Breast epithelium (tissue), 4 donors: ENCODE measurements at places on chromosomes 5 and 9.

- H3K36me3 ChIP-seq, result no peaks in the 10 kb centered on the region
- no peaks in the 10 kb centered on the region for H3K27me3 ChIP-seq
- H3K4me3 ChIP-seq, result peak overlapping the region; percentile 55
- no peaks in the 10 kb centered on the region for H3K4me1 ChIP-seq
- peak; percentile 31 for DNase-seq
- peak overlapping the region; percentile 82 for H3K27ac ChIP-seq
Measured at GRCh38 chr5:100900796-100901781, 2.0 kb downstream of the ST8SIA4 start.

GRCh38 chr9:101636247-101636646 lies 41.5 kb upstream of the PPP3R2 start:
- no peak overlapping the region for H3K4me3 ChIP-seq
- H3K27ac ChIP-seq, result no peak overlapping the region
- no peaks in the 10 kb centered on the region for H3K36me3 ChIP-seq
- H3K27me3 ChIP-seq, result no peaks in the 10 kb centered on the region
- DNase-seq, result no peak
- no peaks in the 10 kb centered on the region for H3K4me1 ChIP-seq

DNA sequence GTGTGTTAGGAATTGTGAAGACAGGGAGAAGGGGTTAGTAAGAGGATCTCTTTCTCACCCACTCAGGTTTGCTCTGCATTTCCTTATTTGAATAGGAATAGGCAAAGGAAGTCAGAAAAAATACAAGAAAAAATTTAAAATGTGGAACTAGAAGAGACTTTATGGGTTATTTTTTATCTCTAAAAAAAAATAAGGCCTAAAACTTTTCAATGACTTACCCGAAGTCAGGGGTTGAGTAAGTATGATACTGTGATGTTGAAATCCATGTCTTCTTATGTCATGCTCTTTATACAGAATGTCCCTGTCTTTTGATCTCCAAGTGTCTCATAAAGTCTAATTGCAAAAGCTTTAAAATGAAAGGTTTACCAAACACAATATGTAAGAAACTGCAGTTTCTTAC lies 148.3 kb upstream of the PIK3R1 start:
- peak overlapping the region; percentile 20 for H3K27ac ChIP-seq
- H3K36me3 ChIP-seq, result no peaks in the 10 kb centered on the region
- H3K27me3 ChIP-seq, result no peaks in the 10 kb centered on the region
- no peak overlapping the region for H3K4me3 ChIP-seq
- no peak for DNase-seq

GRCh38 chr5:122906768-122907167 lies 61.4 kb downstream of the SNX24 start:
- H3K27me3 ChIP-seq, result no peaks in the 10 kb centered on the region
- no peaks in the 10 kb centered on the region for H3K36me3 ChIP-seq
- no peaks in the 10 kb centered on the region for H3K4me1 ChIP-seq
- no peak for DNase-seq
- no peak overlapping the region for H3K4me3 ChIP-seq
- no peak overlapping the region for H3K27ac ChIP-seq

GRCh38 chr9:100590481-100590880 lies 12.6 kb downstream of the CAVIN4 start:
- no peaks in the 10 kb centered on the region for H3K4me1 ChIP-seq
- no peaks in the 10 kb centered on the region for H3K36me3 ChIP-seq
- H3K27ac ChIP-seq, result no peak overlapping the region
- no peaks in the 10 kb centered on the region for H3K27me3 ChIP-seq
- DNase-seq, result no peak

DNA sequence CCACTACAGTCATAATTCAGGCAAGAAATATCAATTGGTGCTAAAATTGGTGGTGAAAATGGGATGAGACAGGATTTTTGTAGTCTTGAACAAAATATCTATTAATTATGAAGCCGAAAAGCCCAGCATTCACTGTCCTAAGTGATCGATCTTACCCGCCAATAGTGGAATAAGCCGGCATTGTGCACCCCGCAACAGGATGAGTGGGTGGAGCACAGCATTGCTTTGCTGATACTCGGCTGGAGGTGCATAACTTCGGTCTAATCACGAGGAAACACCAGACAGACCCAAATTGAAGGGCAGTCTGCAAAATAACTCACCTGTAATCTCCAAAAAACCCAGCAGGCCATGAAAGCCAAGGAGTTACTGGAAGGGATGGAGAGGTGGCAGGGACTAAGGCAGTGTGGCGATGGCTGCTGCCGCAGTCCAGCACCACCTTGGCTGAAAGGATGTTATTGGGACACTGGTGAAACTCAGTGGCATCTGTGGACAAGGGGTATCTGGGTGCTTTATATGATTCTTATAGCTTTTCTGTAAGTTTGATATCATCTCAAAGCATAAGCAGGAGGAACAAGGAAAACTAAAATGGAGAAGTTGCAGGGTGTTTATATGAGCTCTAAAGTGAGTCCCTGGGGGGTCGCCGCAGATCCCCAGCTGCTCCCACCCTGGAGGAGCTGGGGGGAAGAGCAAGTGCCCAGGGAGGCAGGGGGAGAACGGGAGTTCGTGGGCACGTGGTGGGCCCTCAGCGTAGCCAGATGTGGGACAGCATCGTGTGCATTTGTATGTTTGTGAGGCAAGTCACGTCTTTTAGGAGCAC lies 45.2 kb downstream of the AHRR start:
- no peaks in the 10 kb centered on the region for H3K36me3 ChIP-seq
- H3K27me3 ChIP-seq, result no peaks in the 10 kb centered on the region
- no peak overlapping the region for H3K4me3 ChIP-seq
- peak; percentile 3 for DNase-seq

DNA sequence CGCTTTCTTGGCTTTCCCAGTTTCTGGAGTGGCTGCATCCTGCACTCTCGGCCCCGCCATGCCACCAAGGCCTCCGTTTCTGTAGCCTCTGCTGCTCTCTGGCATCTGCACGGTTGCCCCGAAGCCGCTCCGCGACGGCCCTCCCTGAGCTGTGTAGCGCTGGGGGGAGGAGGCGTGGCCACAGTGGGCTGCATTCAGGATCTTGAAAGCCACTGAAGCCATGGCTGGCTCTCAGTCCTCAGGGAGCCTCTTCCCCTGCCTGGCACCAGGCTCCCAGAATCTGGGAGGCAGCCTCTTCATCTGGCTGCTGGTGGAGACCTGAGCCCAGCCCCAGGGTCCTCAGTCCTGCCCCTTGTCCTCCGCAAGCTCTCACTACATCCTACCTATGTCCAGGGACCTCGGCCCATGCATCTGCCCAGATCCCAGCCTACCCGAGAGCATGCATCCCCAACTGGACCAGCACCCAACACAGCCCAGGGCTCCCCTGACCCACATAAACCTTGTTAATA lies 25.1 kb downstream of the PAEP start:
- H3K27ac ChIP-seq, result no peak overlapping the region
- peaks cover 22% of the 10 kb centered on the region for H3K27me3 ChIP-seq
- no peaks in the 10 kb centered on the region for H3K36me3 ChIP-seq
- no peak for DNase-seq

DNA sequence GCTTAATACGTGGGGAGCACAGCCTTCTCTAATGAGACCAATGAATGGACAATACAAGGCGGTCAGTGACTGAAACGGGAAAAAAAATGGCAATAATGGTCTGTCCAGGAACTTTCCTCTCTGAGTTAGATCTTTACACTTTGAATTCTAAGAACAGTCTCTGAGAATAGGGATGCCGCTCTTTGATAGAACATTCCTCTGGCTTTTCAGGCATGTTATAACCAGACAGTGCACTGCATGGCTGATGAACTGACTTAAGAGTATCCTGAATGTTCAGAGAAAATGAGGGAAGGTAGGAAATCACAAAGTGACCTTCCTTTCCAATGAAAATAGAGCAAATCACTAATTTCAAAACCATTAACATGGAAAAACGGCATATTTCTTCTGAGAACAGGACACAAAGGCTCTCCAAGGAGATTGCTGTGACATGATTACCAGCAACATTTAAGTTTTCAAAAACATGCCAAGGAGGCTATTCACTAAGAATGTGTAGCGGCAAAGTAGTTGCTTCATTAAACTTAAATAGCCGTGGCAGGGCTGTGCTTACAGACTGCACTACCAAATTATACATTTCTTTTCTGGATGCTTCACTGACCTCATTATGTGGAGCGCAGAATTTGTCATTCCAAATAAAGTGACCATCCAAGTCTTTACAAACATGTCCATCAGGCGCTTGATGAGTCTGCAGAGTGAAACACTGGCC lies 105.9 kb downstream of the MARCHF3 start:
- H3K27ac ChIP-seq, result no peak overlapping the region
- H3K27me3 ChIP-seq, result no peaks in the 10 kb centered on the region
- no peaks in the 10 kb centered on the region for H3K36me3 ChIP-seq
- no peak for DNase-seq
- H3K4me1 ChIP-seq, result no peaks in the 10 kb centered on the region

DNA sequence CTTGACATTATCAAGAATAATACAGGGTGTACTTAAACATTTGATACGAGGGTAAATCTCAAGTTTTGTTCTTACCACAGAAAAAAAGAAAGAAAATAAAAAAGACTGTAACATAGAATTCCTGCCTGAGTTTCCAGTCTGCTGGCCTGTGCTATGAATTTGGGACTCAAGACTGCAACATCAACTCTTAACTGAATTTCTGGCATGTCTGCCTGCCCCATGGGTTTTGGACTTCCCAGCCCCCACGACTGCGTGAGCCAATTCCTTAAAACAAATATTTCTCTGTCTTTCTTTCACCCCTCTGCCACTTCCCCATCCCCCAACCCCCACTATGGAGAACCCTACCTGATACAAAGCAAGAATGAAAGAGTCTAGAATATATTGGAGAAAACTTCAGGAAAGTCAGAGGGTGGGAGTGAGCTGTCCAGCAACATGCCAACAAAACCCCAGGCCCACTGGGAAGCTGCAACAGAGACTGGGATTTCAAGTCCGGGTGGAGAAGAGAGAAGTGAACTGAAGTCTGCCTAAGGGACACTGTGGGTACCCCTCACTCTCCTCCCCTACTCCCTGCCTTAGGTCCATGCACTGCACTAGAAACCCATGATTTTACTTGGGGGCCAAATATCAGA lies 43.0 kb downstream of the MARCHF3 start:
- no peak overlapping the region for H3K4me3 ChIP-seq
- H3K36me3 ChIP-seq, result no peaks in the 10 kb centered on the region
- no peak for DNase-seq
- no peaks in the 10 kb centered on the region for H3K27me3 ChIP-seq
- no peaks in the 10 kb centered on the region for H3K4me1 ChIP-seq

DNA sequence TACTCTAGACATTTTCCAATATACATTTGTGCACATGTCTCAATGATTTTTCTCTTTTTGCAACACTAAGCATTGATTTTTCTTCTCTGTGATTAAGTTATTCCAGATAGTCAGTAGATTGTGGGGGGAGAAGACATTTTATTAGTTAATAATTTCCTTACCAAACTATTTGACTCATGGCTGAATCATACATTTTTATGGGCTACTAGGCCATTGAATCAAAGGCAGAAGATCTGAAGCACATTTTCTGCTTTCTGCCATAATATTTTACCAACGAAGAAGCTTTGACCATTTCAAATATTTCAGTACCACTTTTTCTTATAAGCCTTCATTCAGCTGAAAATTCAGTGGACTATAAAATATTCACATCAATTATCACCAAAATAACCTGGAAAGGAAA lies 175.6 kb downstream of the IRX2 start:
- no peak overlapping the region for H3K27ac ChIP-seq
- H3K4me3 ChIP-seq, result no peak overlapping the region
- no peaks in the 10 kb centered on the region for H3K36me3 ChIP-seq
- no peaks in the 10 kb centered on the region for H3K4me1 ChIP-seq
- no peak for DNase-seq
- H3K27me3 ChIP-seq, result no peaks in the 10 kb centered on the region

- peak overlapping the region; percentile 46 for H3K27ac ChIP-seq
- no peak for DNase-seq
- H3K36me3 ChIP-seq, result no peaks in the 10 kb centered on the region
- no peaks in the 10 kb centered on the region for H3K4me1 ChIP-seq
Measured at GRCh38 chr5:151212406-151212798, 11.5 kb downstream of the CCDC69 start.
